ENCODE measurements at places on chromosomes 12 and 14.

DNA sequence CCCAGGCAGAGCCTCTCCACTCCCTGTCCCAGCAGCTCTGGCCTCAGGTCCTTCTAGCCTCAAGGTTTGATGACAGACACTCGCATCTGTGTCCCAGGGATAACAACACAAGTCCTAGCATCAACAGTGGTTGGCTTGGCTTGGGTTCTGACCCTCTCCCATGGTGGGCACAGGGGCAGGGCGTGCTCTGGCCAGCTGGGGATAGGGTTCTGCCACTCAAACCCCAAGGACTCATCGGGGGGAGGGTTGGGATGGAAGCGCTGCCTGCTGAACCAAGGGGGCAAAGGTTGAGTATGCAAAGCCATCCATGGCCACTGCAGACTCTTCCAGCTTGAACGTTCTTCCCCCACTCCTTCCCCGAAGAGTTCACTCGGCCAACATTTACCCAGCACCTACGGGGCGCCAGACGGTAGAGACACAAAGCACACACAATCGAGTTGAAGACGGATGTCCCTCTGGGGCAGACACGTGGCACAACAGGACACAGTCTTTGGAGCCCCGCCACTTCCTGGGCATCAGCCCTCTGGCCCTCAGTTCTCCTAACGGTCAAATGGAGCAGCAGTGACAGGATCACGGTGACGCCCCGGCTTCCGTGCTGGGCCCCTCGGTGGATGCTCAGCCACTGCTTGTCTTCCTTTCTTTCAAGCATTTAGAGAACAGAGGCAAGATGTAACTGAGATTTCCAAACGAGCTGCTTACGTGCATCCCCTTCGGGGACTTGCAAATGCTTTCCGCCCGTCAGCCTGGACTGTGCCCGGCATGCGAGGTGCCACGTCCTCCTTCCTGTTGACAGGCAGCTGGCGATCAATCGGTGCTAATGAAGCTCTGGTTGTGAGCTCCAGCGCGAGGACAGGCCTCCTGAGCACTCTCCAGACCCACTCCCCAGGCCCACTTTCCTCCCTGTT, 42.6 kb downstream of the DLK1 start:
- no peak overlapping the region for H3K27ac ChIP-seq
- no peaks in the 10 kb centered on the region for H3K36me3 ChIP-seq
- H3K4me3 ChIP-seq = no peak overlapping the region
- H3K27me3 ChIP-seq = no peaks in the 10 kb centered on the region
- DNase-seq = peak; percentile 44
- no peaks in the 10 kb centered on the region for H3K4me1 ChIP-seq

DNA sequence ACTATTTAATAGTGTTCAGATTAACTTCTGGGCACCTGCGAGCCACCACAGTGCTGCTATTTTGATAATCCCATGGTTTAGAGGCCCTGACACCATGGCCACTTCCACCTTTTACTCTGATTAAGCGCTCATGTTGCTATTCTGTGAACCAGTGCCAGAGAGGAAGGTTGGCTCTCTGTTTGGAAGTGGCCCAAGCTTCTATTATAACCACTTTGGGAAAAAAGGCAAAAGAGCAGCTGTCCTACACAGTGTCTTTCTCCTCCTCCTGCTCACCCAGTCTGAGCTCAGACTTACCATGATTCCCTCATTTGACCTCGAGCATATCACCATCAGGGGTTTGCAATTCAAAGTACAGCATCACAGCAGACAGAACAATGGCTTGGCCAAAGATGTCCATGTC, 23.3 kb downstream of the DYRK2 start:
- H3K27ac ChIP-seq = no peak overlapping the region
- H3K36me3 ChIP-seq = no peaks in the 10 kb centered on the region
- H3K4me1 ChIP-seq = peaks cover 7% of the 10 kb centered on the region
- DNase-seq = no peak

DNA sequence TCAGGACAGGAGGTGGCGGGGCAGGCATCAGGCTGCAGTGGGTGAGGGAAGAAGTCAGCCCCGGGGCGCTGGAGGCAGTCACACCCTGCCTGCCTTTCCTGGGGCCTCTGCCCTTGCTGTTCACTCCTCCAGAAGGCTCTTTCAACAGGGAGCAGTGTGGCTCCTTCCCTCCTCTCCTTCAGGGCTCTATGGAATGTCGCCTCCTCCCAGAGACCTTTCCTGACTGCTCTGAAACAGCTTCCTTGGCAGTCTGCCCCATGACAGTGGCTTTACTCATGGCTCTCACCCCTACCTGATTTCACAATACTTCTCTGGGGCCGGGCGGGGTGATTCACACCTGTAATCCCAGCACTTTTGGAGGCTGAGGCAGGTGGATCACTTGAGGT, 7.1 kb downstream of the RHOF start:
- peaks cover 51% of the 10 kb centered on the region for H3K4me1 ChIP-seq
- peak; percentile 84 for DNase-seq
- peak overlapping the region; percentile 42 for H3K27ac ChIP-seq
- no peak overlapping the region for H3K4me3 ChIP-seq

DNA sequence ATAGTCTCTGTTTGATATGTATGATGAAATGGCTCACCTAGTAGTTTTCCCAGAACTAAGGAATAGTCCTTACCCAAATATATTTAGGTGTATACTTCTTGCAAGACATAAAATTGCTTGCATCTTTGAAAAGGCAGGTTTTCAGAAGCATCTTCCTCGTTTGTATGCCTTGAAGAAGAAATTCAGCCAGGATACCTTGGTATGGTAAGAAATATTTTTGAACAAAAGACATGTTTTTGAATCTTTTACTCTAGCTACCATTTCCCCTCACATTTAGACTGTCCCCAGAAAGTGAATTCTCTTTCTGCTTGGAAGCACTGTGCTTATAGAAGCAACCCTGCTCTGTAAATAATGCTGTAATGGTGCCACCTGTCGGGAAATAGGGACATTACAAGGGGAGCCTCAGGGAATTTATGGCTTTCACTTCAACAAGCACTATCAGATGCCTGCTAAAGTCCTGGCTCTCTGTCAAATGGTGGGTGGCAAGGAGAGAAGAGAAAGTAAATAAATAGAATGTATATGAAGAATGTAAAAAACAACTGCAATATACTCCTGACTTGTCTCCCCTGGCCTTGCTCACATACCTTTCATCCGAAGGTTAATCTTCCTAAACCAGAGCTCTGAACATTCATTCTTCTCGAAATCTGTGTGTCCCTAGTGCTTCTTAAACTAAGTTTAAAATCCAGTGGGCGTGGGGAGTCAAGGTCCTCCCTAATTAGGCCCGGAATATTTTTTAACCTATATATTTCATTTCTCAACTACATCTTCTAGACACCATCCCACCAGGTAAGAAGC, 6.1 kb downstream of the CCDC184 start:
- peaks cover 10% of the 10 kb centered on the region for H3K27me3 ChIP-seq
- DNase-seq = no peak
- H3K4me1 ChIP-seq = peaks cover 5% of the 10 kb centered on the region
- no peak overlapping the region for H3K4me3 ChIP-seq
- H3K36me3 ChIP-seq = no peaks in the 10 kb centered on the region
- no peak overlapping the region for H3K27ac ChIP-seq

DNA sequence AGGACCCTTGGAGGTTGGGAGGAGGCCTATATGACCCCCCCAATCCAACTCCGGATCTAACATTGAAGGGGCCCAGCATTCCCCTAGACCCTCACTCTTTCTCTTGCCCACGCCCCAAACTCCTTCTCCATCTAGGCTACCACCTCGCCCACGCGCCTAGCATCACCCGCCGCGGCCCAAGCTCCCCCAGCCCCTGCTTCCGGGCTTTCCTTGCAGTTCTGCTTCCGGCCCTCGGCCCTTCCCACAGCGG, 445 bp downstream of the CERS5 start:
- peak overlapping the region; percentile 89 for H3K27ac ChIP-seq
- H3K4me3 ChIP-seq = peak overlapping the region; percentile 71
- no peaks in the 10 kb centered on the region for H3K36me3 ChIP-seq
- H3K4me1 ChIP-seq = peaks cover 21% of the 10 kb centered on the region
- no peaks in the 10 kb centered on the region for H3K27me3 ChIP-seq

GRCh38 chr14:84036840-84037239, 1493.1 kb upstream of the FLRT2 start:
- DNase-seq = no peak
- H3K27me3 ChIP-seq = no peaks in the 10 kb centered on the region
- H3K36me3 ChIP-seq = no peaks in the 10 kb centered on the region
- H3K4me1 ChIP-seq = no peaks in the 10 kb centered on the region
- H3K4me3 ChIP-seq = no peak overlapping the region

DNA sequence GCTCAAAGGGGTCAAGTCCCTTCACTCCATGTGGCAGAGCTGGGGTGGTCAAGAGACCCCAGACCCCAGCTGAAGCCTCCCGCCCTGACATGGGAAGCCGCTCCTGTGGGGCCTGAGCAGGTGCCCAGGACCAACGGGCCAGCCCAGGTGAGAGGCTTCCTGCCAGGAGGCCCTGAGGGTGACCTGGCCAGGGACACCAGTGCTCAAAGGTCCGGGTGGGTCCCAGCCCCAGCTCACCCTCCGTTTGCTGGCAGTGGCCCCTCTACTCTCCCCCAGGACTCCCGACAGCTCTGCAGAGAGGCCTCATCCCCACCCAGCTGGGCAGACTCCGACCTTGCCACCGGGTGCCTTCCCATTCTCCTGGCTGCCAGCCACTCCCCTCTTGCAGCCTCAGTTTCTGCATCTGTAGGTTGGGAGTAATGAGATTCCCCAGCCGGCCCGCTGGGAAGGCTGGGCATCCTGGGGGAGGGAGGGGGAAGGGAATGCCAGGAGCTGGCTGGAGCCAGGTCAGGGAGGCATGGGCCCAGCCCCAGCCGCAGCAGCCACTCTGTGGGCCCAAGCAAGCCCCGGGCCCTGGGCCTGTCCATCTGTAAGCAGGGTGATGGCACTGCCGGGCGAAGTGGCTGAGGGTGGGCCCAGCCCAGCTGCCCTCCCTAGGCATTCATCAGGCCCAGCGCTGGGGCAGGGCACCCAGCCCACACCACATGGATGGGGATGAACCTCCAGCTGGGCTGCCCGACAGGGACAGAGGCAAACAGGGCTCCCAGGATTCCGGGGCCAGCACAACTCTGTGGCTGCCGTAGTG, 10.3 kb upstream of the INF2 start:
- no peaks in the 10 kb centered on the region for H3K27me3 ChIP-seq
- H3K27ac ChIP-seq = peak overlapping the region; percentile 91
- DNase-seq = no peak
- H3K4me3 ChIP-seq = no peak overlapping the region
- peaks cover 41% of the 10 kb centered on the region for H3K4me1 ChIP-seq
- no peaks in the 10 kb centered on the region for H3K36me3 ChIP-seq

- no peaks in the 10 kb centered on the region for H3K27me3 ChIP-seq
- no peaks in the 10 kb centered on the region for H3K4me1 ChIP-seq
- H3K36me3 ChIP-seq = no peaks in the 10 kb centered on the region
- no peak overlapping the region for H3K27ac ChIP-seq
Measured at GRCh38 chr14:48435221-48435620, 759.8 kb upstream of the MDGA2 start.

GRCh38 chr12:1019283-1019682, 28.3 kb downstream of the ERC1 start:
- no peak overlapping the region for H3K27ac ChIP-seq
- no peaks in the 10 kb centered on the region for H3K4me1 ChIP-seq

DNA sequence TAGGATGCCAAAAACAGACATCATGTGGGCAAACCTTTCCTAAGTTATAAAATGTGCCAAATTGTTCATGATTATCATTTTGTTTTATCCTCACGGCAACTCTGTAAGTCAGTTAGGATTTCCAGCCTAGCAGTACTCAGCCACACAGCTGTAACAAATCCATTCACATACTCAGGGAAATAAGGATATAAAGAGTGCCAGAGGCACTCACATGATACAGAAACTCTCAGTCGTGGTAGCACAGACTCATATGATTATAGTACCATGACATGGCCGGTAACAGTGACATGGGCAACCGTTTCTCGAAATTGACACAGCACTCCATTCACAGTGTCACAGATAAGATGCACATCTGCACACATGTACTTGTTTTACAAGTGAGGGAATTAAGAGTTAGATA, 344.2 kb downstream of the LRIG3 start:
- H3K27ac ChIP-seq = peak overlapping the region; percentile 37
- DNase-seq = no peak
- H3K27me3 ChIP-seq = no peaks in the 10 kb centered on the region
- no peaks in the 10 kb centered on the region for H3K4me1 ChIP-seq
- H3K36me3 ChIP-seq = no peaks in the 10 kb centered on the region
- H3K4me3 ChIP-seq = no peak overlapping the region

DNA sequence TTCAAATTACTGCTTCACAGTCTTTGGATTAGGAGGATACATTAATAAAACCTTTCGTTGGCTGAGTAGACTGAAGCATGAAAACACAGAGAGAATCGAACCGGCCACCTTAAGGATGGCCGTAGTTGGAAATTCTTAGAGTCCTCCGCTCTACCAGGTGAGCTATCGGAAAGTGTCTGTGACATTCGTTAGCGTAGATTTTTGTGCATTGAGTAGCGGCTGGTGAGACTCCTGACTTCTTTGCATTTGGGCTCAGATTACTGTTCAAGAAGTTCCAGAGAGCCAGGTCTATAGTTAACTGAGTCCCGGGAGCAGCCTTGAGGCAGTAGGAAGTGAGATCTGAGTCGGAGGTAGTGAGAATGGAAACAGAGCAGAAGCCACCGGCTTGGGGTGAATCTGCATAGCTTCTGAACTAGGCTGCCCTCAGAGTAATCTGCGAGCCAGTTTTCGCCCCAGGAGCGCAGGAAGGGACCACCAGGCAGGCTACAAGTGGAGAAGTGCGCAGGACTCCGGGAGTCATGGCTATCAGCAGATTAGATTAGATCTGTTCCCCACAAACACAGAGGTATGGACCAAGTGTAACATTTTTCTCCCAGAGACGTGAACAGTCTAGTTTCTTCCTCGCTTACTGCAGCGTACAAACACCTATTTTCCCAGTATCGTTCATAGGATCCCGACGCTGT, 11.0 kb downstream of the OR6S1 start:
- no peaks in the 10 kb centered on the region for H3K36me3 ChIP-seq
- no peak overlapping the region for H3K27ac ChIP-seq
- H3K4me1 ChIP-seq = peaks cover 22% of the 10 kb centered on the region
- DNase-seq = no peak

- H3K36me3 ChIP-seq = no peaks in the 10 kb centered on the region
- no peak overlapping the region for H3K27ac ChIP-seq
- H3K4me3 ChIP-seq = no peak overlapping the region
- no peaks in the 10 kb centered on the region for H3K4me1 ChIP-seq
- DNase-seq = no peak
Measured at GRCh38 chr14:21343035-21343794, 40.6 kb downstream of the SUPT16H start.

- DNase-seq = no peak
- H3K27me3 ChIP-seq = no peaks in the 10 kb centered on the region
- no peak overlapping the region for H3K27ac ChIP-seq
- H3K4me3 ChIP-seq = no peak overlapping the region
- H3K4me1 ChIP-seq = no peaks in the 10 kb centered on the region
- H3K36me3 ChIP-seq = no peaks in the 10 kb centered on the region
Measured at GRCh38 chr12:69000074-69000473, 67.1 kb upstream of the CPM start.
